ENCODE measurements at places on chromosomes 16 and 17.

GRCh38 chr17:76132574-76133338 lies 8.3 kb downstream of the FOXJ1 start:
- no peak for DNase-seq

- no peak for DNase-seq
These were observed 9.7 kb downstream of the RNFT1 start for GRCh38 chr17:59954856-59955255.

DNA sequence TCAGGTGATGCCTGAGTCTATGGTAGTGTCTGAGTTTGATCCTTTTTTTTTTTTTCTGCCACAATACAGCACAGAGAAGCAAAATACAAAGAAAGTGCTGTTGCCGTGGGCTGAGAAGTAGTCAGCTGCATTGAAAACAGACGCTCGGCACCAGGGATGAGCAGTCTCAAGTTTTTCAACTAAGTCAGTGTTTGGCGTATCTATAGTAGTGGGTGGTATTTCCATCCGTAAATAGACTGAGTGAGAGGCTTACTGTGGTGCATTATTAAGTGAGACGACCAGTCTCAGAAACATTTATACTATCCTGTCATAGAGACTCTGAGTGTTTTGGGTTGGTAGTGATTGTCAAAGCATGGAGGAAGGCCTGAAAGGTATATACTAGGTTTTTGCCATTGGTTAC lies 221.3 kb downstream of the SNX29 start:
- no peak for DNase-seq

DNA sequence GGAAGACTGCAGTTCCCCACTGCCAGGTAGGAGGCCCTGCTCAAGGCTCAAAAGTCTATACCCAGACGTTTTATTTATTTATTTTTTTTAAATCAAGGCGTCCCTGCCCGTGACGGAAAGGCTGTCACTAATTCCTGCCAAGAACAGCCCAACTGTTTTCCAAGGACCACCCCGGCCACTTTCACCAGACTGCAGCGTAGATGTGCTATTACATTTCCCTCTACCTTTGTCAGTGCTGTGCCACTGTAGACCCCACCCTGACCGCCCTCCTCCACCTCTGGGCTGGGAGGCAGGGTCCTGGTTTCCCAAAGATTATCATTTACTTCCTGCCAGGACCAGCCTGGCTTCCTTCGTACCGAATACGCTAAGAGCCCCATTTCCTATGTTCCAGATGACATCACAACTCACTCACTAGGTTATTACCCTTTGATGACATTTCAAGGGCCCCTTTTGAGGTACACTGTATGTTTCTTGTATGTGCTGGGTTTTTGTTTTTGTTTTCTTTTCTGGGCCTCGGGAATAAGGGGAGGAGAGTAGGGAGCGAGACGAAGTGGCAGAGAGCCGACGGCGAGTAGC lies 6.3 kb upstream of the RNF227 start:
- no peak for DNase-seq

DNA sequence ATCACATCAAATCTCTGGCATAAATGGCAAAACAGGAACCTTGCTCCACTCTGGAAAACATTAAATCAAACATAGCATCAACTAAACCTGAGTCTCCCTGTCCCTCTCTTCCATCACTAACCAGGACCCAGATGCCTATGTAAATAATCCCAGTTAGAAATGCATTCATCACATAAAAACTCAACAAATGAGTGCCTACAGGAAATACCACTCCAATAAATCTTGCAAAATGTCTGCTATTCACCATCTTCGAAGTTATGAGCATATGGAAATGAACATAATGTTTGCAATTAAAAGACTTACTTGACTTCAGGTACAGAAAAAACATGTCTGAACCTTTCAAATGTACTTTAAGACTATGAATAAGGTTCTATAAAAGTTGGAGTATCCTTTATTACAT lies 425.0 kb downstream of the CDH11 start:
- no peak for DNase-seq

DNA sequence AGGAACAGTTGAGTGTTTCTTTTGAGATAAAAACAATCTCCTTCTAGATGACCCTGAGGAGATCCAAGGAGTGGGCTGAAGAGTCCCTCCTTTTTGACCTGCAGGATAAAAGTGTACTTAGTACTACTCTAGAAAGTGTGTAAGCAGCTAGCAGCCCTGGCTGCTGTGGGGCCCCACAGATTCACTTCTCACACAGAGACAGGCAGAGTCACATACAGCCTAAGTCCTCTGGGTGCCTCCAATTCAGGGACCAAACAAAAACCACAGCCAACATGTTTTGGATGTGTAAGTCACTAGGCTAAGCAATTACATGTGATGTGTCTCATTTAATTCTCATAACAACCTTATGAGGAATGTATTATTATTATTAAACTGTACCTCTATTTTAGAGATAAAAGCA lies 97.1 kb downstream of the TMEM100 start:
- no peak for DNase-seq

- no peak for DNase-seq
These were observed 109.3 kb upstream of the CHMP6 start for GRCh38 chr17:80882323-80882722.

DNA sequence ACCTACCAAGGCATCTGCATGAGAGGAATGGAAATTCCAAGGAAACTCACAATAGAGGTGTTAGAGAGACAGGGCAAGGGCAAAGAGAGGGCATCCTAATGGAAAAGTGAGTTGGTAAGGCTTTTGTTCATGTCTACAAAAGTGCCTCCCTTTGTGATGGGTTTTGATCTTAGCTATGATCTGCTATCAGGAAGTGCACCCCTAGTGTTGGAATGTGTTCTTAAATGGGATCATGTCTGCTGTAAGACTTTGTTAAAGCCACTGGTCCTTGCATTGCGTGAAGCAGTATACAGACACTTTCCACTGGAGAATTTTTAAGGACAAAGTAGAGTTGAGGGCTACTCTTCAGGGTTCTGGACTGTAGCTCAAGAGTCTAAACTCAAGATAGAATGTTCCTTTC lies 92.0 kb downstream of the MAP2K6 start:
- DNase-seq = no peak

- no peak for DNase-seq
These were observed 1.4 kb downstream of the SYNRG start for GRCh38 chr17:37607637-37608331.

DNA sequence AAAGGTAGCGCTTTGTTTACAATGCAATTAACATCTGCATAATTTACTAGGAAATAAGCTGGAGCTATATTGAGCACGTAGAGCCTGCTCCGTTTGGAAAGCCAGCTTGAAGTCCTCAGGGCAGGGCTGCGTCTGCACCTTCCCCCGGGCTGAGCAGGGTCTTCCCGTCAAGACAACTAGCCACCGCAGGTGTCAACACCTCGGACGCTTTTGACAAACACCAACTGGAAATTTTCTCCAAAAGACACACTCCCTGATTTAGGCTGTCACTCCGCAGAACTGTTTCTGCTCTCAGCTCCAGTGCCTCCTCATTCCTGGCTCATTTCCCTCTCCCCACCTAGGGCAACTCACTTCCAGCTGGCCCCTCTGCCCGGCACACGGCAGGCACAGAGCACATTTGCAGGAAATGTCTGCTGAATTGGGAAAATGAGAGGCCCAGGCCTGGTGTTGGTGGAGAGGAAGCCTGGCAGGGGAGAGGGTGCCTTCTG lies 170.3 kb downstream of the MAF start:
- DNase-seq = no peak

DNA sequence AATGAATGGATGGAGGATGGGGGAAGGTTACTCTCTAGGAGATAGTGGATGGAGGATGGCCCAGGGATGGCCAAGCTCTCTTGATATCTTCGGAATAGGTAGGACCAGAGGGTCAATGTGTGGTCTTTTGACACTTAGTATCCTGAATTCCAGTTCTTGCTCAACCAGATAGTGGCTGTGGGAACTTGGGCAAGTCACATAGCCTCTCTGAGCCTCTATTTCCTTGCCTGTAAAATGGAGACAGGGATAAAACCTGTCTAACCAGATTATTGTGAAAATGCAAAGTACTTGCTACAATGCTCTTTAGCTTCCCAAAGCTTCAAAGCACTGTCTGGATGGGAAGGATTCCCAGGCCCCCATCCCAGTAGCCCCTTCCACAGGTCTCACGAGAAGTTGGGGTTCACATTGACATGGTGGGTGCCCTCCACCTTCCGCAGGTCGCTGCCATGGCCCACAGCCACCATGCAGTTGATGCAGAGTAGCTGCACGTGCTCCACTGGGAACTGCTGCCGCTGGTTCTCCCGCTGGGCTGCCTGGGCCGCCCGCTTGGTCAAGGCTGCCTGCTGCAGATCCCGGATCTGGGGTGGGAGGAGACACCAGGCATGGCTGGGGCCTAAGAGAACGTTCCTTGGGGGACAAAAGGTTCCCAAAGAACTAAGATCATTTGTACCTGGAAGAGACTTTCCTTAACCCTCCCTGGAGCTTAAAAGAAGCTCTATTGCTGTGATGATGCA lies 5.1 kb upstream of the ZNF385C start:
- no peak for DNase-seq

DNA sequence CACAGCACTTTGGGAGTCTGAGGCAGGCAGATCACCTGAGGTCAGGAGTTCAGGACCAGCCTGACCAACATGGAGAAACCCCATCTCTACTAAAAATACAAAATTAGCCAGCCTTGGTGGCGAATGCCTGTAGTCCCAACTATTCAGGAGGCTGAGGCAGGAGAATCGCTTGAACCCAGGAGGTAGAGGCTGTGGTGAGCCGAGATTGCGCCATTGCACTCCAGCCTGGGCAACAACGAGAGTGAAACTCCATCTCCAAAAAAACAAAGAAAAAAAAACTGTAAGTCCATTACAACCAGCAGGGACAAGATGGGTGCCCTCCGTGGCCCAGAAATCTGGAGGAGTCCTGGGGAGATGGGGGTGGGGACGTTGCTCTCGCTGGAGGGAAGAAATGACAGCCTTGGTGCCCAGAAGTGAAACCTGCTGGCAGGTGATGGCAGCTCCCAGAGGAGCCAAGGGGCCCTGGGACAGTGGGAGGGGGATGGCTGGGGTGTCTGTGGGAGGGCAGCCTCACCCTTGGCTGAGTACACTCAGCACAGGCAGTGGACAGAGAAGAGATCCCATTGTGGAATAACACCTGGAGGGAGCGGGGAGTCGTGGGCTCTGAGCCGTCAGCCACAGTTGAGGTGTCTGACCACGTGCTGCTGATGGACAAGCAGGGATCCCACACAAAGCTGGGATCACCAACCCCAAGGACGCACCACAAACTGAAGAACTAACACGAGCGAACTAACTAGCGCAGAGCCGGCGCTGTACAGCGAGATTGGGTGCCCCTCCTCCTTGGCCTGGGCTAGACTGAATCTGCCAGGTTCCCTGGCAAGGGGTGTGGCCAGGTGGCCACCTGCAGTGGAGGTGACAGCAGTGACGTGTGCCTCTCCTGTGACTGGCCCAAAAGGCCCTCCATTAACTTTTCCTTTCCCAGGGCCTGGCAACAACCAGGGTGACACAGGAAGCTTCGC lies 46.9 kb upstream of the BAHCC1 start:
- no peak for DNase-seq

GRCh38 chr17:11461993-11462548 lies 136.2 kb upstream of the DNAH9 start:
- no peak for DNase-seq

DNA sequence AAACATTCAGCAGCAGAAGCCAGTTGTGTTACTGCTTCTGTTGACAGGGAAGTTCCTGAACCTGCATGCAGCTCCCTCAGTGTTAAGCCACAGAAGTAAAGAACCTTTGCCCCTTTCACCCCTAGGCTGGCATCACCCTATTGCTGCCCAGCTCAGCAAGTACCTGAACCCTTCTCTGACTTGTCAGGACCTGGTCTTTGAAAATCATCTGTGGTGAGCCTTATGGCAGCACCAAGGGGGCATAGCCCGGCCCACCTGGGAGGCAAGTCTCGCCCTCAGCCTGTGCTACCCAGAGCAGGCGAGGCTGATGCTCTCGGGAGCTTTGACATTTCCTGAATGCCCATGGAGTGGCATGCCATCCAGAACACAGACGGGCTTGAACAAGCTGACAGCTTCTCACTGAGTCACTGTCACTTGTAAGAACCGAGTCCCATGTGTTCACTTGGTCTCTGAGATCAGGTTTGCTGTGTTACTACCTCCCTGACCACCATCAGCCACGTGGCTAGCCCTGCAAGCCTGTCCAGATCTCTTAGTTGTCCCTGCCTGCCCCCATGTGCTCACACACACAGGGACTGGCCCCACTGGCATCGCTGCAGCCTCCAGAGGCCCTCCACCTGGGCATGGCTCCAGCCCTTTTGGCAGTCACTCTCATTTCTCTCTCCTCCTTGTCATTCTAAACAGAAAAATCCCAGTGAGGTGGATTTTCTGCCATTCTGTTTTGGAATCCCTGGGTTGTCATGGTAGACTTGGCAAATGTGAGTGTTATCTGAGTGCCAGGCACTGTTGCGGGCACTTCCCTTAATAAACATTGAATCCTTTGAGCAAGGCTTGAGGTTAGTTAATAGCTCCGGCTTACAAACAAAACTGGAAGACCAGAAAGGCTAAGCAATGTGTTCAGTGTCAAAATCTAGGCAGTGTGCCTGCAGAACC lies 2.9 kb upstream of the CARMIL2 start:
- no peak for DNase-seq

- no peak for DNase-seq
These were observed 144.7 kb upstream of the SOX9 start for GRCh38 chr17:71976011-71976649.

GRCh38 chr17:16923097-16923903 lies 48.6 kb downstream of the TNFRSF13B start:
- DNase-seq = no peak

DNA sequence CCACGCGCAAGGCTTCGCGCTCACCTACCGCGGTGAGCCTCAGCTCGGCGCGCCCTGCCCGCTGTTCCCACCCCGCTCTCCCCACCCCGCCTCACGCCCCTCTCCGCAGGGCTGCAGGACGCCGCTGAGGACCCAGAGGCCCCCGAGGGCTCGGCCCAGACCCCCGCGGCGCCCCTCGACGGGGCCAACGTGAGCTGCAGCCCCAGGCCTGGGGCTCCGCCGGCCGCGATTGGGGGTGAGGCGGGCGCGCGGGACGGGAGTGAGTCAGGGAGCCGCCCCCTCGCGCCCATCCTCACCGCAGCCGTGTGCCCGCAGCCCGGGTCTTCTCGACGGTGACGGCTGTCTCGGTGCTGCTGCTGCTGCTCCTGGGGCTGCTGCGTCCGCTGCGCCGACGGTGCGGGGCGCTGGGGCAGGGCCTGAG lies 1.9 kb upstream of the PAQR4 start:
- DNase-seq = no peak

DNA sequence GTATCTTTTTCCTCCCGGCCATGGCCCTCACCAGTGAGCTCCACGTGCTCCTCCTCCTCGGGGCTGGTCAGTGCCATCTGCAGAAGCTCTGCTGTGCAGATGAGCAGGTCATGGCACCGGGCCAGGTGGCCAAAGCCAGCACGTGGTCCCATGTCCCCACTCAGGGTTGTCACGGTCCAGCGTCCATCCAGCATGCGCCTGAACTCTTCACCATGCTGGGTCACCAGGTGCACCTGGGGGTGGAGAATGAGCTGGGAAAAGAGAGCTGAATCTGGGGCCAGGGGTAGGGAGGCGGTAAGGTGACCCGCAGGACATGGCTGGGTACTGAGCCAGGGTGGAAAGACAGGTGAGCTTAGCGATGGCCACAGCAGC lies 1.3 kb downstream of the DHX58 start:
- no peak for DNase-seq
